ENCODE measurements at places on chromosomes 2 and 18.

DNA sequence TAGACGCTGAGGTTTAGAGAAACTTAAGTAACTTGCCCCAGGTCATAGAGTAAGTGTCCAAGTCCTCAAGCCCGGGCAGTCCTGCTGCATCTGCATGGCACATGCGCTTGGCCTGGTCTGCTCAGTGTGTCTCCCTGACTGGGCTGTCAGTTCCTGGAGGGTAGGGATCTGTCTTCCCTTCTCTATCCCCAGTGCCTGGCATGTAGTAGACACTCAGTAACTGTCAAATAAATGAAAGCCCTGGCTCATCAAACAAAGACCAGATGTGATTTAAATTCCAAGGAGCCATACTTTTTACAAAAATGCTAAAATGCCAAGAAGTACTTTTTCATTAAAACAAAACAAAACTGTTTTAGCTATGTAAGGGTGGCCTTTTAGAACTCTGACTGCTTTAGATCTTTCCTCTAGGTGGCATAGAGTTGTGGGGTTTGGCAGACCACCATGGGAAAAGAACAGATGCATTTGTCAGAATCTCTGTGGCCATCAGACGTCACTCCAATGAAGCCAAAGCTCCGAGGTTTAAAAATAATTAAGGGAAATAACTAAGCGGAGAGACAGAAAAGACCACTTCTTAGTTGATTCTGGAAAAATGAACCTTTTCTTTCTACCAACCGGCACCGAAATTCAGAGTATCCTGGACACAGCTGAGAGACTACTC is 34.0 kb downstream of the EPAS1 start:
- no peak for DNase-seq

GRCh38 chr2:52072949-52073348 is 1041.0 kb upstream of the NRXN1 start:
- no peak for DNase-seq

- no peak for DNase-seq
Observed at GRCh38 chr2:222136106-222136630, 162.6 kb downstream of the PAX3 start.

GRCh38 chr2:109335631-109336176 is 206.7 kb downstream of the SH3RF3 start:
- DNase-seq = peak; percentile 53

DNA sequence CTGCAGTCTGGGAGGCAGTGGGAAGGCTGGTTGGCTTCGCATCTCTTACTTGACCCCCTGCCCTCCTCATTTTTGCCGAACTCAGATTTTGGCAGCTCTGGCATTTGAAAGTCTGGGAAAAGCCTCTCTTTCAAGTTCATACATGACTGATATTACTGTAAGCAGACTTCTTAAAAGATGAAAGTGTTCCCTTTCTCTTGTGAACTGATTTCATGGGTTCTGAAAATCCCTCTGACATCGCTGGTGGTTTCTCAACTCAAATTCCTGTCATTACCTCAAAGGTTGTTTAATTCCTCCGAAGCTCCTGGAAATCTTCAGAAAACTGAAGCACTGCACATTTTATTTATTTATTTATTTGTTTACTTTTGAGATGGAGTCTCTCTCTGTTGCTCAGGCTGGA is 16.9 kb upstream of the SLC38A11 start:
- DNase-seq = no peak

- DNase-seq = no peak
Observed at GRCh38 chr18:38982072-38982471, 1416.5 kb upstream of the CELF4 start.

Data from NCI-H226 (cell line).